ENCODE measurements at places on chromosomes 3 and 15.

GRCh38 chr15:98786717-98787116, 138.4 kb downstream of the IGF1R start:
- no peak for DNase-seq

DNA sequence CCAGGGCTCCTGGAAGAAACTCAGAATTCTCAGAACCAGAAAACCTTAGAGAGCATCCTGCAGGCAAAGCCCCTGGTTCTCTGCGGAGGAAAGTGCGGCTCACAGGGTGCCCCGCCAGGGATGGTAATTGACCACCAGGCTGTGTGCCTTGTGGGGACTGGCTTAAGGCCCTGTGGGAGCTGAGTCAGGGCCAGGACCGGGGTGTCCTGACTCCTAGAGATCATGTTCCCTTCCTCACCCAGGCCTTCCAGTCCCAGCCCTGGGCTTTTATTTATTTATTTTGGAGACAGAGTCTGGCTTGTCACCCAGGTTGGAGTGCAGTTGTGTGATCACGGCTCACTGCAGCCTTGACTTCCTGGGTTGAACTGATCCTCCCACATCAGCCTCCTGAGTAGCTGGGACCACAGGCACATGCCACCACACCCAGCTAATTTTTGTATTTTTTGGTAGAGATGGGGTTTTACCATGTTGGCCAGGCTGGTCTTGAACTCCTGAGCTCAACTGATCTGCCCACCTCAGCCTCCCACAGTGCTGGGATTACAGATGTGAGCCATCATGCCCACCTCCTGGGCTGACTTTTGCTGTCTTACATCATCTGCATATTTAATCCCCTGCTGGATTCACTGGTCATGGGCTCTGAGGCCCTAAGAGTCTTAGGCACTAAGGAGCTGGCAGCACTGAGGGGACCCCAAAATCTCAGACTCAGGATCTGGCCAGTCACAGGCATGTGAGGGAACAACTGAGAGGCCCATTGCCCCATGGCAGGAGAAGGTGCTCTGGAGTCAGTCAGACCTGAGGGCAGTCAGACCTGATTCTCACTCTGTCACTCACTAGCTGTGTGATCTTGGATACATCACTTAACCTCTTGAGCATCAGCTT, 20.4 kb upstream of the LAMP3 start:
- peak; percentile 40 for DNase-seq

- no peak for DNase-seq
These were observed 12.2 kb upstream of the SACM1L start for GRCh38 chr3:45677033-45677446.

DNA sequence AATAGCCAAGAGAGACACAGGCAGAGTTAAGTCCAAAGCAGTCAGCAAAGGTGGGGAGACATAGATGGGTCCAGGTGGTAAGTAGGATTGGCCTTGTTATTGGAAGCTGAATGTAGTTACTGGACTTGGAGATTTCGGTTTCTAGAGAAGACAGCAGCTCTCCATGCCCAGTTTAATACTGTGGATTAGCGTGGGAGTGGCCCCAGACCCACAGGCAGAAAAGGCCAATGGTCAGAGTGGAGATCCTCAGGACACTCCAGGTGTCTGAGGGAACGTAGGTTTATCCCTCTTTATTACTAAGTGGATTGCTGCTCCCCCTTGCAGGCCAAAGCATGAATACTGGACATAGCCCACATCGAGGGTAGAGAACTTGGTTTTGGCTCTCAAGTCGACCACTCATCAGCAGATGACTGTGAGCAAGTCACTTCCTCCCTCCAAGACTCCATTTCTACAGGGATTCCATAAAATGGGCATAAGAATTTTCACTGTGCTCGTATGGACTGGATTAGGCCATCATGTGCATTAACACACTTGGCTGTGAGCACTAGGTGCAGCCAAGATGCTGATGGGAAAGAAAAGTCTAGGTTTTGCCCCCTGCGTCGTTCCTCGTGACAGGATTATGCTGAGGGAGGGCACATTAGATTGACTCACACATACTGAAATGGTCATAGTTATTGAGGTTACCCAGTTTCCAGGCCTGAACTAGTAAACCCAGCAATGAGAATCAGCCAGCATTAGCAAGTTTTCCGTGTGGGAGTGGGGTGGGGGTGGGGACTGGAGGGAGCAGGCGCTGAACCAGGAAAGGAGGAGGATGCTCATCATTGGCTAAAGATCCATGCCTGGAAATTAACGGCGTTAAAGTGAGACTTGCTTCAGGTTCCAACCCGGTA, 225.2 kb upstream of the TPRG1 start:
- no peak for DNase-seq

DNA sequence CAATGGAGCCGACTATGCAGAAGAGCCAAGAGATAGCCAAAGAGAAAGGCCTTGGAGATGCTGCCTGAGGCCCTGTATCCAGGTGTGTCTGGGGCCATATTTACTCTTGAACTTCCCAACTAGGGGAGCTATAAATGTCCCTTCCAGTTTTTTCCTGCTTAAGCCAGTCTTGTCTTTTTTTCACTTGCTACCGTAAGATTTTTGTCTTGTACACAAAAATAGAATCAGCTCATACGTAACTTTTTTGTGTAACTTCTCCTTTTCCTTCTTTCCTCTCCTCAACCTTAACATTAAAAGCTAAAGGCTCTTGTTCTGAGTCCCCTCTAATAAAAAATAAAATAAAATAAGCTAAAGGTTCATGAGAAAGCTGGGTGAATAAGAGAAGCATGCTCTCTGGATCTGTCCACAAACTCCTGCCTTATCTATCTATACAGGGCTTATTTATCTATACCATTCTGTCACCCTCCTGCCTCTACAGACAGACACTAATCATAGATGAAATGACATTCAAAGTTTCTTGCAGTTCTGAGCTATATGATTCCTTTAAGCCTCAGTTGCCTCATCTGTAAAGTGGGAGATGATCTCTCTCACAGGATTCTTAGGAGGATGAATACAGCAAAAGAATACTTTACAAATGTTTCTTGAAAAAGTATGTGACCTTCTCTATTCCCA, 4.6 kb downstream of the SUMF1 start:
- no peak for DNase-seq

- DNase-seq: peak; percentile 81
These were observed at the start of gene CHRNA7 for GRCh38 chr15:32029862-32030781. CHRNA7 (plus strand) TSS chr15:32030515; CDS start chr15:32030595, 80 bp downstream.

- peak; percentile 58 for DNase-seq
These were observed 135.0 kb upstream of the WNT5A start for GRCh38 chr3:55622116-55622515.

DNA sequence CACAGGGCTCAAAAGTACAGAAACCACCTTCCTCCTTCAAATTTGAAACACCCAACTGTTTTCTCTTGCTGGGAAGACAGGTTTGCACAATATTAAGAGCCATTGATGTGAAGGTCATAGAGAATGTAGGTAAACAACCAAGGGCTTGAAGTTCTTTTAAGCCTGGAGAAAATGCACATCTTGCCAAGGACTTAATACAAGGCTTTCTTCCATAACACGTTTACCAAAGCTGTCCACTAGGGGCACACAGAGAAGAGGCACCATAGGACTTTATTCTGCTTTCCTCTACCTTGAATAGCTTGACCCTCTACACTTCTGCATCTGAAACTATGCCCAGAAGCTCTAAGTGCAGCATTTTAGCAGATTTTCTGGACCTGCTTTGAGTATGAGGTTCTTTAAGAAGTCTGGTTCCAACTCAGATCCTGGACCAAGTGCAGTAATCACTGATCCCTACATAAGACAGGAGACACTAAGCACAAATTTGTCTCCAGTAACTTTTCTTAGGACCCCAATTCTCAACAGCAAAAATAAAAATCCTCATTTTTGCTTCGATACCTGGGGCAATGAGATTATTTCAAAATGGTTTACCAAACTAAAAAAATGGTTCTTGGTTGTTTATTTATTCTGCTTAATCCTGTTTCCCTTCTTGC, 138.0 kb downstream of the FBN1 start:
- DNase-seq: peak; percentile 58

- DNase-seq: no peak
These were observed 637.9 kb downstream of the NLGN1 start for GRCh38 chr3:174035328-174035886.

DNA sequence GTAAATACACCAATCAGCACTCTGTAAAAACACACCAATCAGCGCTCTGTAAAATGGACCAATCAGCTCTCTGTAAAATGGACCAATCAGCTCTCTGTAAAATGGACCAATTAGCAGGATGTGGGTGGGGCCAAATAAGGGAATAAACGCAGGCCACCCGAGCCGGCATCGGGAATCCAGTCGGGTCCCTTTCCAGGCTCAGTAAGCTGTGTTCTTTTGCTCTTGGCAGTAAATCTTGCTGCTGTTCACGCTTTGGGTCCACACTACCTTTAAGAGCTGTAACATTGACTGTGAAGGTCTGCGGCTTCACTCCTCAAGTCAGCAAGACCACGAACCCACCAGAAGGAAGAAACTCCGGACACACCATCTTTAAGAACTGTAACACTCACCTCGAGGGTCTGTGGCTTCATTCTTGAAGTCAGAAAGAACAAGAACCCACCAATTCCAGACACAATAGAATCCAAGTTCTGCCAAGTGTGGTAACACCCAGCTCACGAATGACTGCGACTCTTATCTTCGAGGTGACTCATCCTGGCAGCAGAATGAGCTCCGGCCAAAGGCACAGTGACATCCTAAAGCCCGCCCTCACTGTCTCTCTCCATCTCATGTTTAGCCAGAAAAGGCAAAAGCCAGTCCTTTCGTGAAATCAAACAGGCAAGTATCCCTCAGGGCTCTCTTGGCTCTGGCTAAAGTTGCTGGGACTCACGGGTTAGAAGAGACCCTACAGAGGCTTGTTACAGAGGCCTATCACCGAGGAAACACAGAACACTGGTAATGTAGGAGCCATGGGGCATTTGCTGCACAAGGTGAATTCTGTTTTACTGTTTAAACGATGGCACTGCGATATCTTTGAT, 155.2 kb downstream of the FAM43A start:
- peak; percentile 81 for DNase-seq

GRCh38 chr15:90819390-90819789, 49.0 kb upstream of the FURIN start:
- no peak for DNase-seq

DNA sequence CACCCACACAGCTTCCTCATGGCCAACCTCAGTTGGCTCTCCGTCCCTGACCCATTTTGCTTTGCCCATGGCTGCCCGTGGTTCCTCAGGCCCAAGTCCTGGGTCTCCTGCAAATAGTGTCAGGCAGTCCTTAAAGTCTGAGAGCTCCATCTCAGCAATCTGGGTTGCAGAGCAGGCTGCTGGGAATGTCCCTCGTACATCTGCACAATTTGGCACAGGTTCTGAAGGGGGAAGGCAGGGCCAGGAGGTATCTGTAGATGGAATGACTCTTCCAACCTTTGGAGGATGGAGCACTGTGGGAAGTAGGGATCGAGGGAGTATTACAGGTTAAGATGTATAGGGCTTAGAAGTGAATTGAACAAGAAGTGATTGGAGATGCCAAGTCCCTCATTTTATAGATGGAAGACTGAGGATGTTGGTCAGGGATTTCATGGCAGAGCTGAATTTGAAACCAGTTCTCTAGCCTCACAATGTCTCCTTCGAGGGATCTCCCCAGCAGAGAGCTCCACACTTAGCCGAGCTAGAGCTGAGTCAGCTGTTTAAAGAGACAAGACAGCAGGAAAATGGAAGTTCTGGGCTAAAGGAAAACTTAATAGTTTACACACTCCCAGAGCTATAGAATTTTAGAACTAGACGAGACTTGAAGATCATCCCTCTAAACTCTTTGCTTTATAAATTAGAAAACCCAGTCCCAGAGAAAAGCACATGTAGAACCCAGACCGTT, 9.2 kb downstream of the CKMT1A start:
- no peak for DNase-seq

DNA sequence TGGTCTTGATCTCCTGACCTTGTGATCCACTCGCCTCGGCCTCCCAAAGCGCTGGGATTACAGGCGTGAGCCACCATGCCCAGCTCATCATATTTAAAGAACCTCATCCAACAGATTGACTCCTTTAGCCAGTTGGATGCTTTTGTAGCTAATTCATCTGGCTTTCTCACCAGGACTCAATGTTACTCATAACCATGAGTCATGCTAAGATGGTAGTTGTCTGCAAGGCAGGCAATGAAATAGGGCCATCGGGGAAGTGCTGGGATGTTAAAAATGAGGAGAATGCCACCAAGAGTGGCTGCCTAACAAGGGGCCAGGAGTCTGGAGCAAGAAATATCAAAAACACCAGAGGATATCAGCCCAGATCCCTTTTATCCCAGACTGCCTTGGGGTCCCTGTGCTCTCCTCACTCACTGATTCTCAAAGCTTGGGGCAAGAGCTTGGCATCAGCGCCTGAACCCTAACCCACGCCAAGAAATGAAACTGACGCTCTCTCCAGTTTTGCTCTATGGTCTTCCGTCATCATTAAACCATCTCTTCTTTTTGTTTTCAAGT, 7.4 kb upstream of the PCOLCE2 start:
- peak; percentile 62 for DNase-seq

GRCh38 chr15:79329171-79329611, 18.3 kb downstream of the TMED3 start:
- DNase-seq: peak; percentile 52

GRCh38 chr3:190130037-190130436, 9.3 kb upstream of the P3H2 start:
- DNase-seq: no peak

- no peak for DNase-seq
These were observed 342.1 kb downstream of the SLC9A9 start for GRCh38 chr3:143506190-143506589.

DNA sequence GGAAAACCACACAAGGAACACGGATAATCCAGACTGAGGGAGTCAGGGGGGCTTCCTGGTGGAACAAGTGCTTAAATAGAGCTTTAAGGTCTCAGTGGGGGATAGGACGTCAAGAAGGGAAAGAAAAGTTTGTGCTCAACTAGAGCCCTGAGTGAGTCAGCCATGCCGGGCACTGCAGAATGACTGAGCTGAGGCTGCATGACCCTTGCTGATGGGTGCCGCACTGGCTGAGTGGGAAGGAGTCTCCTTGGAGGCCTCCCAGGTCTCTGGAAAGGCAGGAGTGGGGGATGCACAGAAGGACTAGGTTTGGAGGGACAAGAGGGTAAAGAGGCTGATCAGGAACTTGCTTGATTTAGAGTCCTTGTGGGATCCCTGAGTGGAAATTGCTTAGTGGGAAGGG, 150.3 kb downstream of the RPLP1 start:
- no peak for DNase-seq

- DNase-seq: no peak
These were observed 20.0 kb upstream of the PIAS1 start for GRCh38 chr15:68034081-68034480.

- peak; percentile 1 for DNase-seq
These were observed 487.1 kb upstream of the CNTN3 start for GRCh38 chr3:75101329-75102147.

Data from Daoy (cell line).